Activated CD4-positive, CD25-positive, alpha-beta regulatory T cell (primary cell): ENCODE measurements at places on chromosomes 1 and 21.

DNA sequence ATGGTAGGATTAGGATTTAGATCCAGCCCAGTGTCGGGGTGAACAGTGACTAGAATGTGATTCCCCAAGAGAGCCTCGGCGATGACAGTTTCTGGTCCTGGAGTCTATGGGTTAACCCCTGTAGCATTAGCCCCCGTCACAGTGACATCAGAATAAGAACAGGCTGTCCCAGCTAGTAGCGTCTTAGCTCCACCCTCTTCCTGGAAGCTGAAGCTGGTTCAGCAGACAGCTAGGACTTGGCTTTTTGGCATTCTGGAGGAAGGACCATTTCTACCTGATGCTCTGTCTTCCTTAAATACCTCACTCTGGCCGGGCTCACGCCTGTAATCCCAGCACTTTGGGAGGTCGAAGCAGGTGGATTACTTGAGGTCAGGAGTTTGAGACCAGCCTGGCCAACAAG is 5.0 kb downstream of the NDUFS2 start:
- no peak for DNase-seq

DNA sequence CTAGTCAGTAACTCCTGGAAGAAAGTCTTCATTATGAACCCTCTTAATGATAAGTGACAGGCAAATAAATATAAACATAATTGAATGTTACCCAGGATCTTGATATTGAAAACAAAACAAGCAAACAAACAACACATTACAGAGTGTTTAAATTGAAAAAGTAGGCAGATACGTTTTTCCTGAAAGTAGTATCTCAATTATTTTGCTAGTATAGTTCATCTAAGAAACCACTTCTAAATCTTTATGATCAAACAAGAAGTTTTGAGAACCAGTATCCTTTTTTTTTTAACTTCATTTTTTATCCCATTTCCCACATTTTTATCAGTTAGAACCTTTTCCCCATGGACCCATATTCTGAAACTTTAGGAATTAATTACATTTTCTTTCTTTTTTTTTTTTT is 3.7 kb upstream of the WDR47 start:
- DNase-seq: no peak

DNA sequence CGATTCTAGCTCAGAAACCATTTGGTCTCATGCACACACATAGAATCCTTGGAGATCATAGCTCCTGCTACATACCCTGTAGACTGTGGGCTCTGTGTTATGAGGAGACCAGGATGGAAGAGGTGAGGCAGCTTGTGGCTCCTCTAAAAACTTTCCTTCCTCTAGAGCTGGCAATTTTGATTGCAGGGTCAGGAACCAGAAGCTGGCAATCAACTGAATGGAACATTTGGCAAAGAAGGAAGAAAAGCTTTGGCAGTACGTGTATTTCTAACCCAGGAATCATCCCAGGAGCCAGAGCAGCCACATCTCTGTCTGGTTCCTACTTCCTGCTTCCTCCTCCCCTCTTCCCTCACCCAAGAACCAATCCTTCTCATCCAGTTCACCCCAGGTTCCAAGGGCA is 15.7 kb downstream of the PIK3C2B start:
- DNase-seq: no peak

- no peak for DNase-seq
Observed at GRCh38 chr21:32356874-32357395, 35.9 kb downstream of the URB1 start.

GRCh38 chr21:43303275-43304178 is 123.4 kb downstream of the SIK1 start:
- no peak for DNase-seq

- DNase-seq: no peak
Observed at GRCh38 chr1:113895098-113895497, 7.7 kb upstream of the BCL2L15 start.

DNA sequence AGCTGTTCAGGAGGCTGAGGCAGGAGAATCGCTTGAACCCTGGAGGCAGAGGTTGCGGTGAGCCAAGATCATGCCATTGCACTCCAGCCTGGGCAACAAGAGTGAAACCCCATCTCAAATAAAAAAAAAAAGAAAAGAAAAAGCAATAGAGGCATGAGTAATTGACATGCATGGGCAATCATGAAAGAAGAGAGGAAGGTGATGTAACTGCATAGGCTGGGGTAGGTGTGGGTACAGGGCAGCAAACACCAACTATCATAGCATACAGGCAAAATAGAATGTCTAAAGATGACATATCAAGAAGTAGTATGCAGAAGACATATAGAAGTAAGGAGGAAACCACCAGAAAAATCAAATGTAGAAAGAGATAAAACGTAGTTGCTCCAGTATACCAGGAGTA is 19.0 kb upstream of the MGST3 start:
- DNase-seq: no peak

DNA sequence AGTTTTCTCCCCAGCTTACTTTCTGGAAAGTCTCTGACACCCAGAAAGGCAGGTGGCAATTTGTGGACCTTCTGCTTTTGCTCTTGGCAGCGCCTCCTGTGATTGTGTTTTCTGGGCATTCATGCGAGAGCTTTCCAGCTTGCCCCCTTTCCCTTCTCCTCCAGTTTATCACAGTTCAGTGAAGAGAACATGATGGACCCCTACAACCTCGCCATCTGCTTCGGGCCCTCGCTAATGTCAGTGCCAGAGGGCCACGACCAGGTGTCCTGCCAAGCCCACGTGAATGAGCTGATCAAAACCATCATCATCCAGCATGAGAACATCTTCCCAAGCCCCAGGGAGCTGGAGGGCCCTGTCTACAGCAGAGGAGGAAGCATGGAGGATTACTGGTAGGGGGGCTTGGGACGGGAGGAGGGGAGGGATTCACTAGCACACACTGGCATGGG is 24.3 kb upstream of the IKBKE start:
- DNase-seq: no peak

DNA sequence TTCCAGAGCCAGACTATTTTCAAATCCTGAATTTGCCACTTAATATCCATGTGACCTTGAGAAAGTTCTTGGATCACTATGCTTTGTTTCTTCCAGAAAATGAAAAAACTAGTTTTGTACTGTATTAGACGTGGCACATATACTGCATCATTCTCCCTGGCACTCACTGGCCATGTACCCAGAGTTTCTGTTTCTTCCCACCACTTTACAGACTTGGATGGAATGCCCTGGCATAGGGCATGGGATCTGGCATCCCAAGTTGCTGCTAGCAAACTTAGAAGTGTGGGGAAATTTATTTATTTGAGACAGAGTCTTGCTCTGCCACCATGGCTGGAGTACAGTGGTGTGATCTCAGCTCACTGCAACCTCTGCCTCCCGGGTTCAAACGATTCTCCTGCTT is 10.0 kb downstream of the KLF18 start:
- DNase-seq: no peak

GRCh38 chr1:225914947-225915346 is 9.1 kb downstream of the PYCR2 start:
- DNase-seq: no peak

DNA sequence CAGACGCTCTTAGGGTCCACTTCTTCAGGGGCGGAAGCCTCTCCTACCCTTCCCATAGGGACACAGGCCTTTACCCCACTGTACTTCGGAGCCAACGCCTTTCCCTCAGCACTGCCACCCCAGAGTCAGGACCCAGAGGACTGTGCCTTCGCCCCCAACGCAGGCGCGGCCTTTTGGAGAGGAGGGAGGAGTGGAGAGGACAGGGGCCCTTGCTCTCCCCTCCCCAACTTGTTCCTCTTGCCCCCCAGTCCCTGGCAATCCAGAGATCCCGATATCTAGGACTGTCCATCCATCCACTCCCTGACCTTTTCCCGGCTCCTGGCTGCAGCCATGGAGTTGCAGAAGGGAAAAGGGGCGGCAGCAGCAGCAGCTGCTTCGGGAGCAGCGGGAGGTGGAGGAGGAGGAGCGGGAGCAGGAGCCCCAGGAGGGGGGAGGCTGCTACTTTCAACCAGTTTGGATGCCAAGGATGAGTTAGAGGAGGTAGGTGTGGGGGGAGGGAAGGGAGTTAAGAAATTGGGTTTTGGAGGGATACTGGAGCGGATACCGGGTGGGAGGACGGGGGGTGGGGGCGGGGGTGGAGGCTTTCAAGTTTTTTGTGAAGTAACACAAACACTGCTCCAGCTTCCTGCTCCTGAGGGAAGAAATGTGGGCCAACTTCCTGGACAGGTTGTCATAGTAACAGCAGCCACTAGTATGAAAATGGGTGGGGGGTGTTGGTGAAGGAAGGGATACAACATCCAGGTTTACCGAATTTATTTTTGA is 636 bp downstream of the INTS3 start:
- no peak for DNase-seq

GRCh38 chr1:76015478-76016103 is 59.0 kb upstream of the ST6GALNAC3 start:
- no peak for DNase-seq

DNA sequence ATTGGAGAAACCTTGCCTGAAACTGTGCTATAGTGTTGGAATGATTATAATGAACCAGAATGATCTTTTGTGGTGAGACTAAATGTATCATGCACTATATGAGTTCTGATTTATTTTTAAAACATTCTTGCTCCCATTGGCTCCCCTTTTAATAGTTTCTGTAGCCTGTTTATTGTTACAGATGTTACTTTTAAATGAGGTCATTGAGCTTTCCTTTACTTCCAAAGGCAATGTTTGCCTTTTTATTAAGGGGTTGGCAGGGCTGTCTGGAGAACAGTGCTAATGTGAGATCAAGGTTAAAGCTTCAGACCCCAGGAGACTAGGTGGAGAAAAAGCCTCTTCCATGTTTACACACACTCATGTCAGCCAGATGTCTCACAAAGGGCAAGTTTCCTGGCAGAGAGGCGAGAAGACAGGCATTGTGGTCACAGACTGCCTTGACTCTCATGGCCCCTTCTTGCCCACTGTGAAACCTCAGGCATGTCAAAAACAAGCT is 120.6 kb upstream of the RAVER2 start:
- no peak for DNase-seq

- DNase-seq: no peak
Observed at GRCh38 chr1:37672136-37672870, 20.0 kb upstream of the CDCA8 start.

GRCh38 chr21:27101523-27101922 is 134.6 kb upstream of the ADAMTS5 start:
- no peak for DNase-seq

DNA sequence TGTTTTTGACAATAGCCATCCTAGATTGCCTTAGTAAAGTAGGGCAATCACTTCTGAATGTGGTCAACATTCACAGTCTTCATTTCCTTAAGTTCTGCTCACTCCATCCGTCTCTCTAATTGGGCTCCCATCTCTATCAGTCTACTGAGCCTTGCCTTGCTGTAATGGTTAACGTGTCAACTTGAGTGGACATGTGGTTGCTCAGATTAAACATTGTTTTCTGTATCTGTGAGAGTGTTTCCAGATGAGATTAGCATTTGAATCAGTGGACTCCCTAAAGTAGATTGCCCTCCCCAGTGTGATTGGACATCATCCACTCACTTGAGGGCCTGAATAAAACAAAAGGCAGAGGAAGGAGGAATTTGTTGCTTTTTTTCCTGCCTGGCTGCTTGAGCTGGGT is 26.4 kb downstream of the C1orf216 start:
- no peak for DNase-seq

- DNase-seq: no peak
Observed at GRCh38 chr21:30306884-30307283, 13.2 kb downstream of the KRTAP26-1 start.

DNA sequence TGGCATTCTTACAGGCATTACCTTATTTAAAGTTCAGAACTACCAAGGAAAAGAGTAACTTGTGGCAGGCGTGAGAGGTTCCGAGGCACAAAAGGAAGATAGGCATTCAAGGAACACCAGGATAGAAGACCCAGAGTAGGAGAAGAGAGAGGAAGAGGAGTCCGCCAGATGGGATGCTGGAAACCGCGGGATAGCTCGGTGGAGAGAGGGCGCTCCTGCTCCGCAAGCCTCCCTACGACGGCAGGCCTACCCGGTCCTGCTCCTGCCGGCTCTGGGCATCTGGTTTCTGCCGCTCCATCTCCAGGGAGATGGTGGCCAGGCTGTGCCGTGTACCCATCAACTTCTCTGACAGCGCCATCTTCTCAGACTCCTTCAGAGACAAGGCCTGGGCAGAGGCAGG is 5.4 kb upstream of the NBPF1 start:
- DNase-seq: no peak

GRCh38 chr1:219172821-219173220 is 857 bp upstream of the LYPLAL1 start:
- no peak for DNase-seq

DNA sequence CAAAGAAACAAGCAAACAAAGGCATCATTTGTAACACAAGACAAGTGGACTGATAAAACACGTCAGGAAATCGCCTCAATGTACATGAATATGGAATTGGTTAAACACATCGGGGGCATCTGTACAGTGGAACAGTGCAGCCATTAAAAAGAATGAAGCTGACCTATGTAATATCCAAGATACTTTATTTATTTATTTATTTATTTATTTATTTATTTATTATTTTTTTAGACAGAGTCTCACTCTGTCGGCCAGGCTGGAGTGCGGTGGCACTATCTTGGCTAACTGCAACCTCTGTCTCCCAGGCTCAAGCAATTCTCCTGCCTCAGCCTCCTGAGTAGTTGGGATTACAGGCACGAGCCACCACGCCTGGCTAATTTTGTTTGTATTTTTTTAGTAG is 75.4 kb upstream of the SLC45A1 start:
- DNase-seq: no peak

GRCh38 chr1:246587606-246588005 is 21.4 kb downstream of the CNST start:
- DNase-seq: no peak

DNA sequence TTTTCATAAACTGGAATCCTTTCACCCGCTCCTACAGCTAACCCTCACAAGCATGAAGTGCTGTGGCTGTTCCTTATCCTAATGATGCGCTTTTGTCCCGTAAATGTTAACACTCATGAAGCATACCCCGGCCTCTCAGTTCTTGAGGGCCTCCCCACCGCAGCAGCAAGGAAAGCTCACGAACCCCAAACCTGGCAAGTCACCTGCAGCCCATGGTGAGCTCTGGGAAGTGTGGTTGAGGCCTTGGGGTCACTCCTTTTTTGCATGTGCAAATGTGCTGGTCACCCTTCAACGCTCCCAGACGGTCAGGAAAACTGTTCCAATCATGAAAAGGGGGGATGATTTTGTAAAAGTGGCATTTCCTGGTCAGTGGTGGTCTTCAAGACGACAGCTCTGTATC is 124.6 kb downstream of the PRDM2 start:
- DNase-seq: no peak

DNA sequence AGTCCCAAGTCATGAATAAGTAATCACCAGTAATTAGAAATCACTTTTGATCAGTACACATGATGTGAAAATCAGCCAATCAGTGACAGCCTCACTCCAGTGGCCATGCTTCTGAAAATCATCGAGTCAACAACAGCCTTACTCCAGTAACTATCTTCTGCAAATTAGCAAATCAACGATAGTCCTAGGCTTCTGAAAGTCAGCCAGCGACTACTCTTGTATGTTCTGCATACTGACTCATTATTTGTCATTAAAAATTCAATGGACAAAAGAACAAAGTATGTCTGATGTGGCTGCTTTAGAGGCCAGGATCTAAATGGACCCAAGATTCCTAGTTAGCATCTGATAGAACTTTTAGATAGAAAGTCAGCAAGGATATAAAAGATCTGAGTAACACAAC is 102.5 kb downstream of the GPR52 start:
- no peak for DNase-seq
